Left forelimb (tissue), 1 donor: ENCODE measurements at places on chromosomes 1 and 21.

DNA sequence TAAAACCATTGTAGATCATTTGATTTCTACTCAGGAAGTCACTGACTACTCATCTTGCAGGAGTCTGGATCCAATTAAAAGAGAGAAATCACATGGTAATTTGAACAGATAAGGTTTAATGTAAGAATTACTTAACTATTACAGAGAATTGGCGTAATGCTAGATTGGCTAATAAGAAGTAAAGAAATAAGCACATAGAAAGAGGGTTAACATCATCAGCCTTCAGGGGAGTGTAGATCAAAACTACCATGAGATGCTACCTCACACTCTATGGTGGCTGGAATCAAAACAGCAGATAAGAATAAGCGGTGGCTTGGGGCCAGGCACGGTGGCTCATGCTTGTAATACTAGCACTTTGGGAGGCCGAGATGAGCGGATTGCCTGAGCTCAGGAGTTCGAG is 11.7 kb downstream of the ST3GAL3 start:
- no peak for DNase-seq

- no peak for DNase-seq
These were observed 10.8 kb downstream of the LRRC8D start for GRCh38 chr1:89831462-89832120.

DNA sequence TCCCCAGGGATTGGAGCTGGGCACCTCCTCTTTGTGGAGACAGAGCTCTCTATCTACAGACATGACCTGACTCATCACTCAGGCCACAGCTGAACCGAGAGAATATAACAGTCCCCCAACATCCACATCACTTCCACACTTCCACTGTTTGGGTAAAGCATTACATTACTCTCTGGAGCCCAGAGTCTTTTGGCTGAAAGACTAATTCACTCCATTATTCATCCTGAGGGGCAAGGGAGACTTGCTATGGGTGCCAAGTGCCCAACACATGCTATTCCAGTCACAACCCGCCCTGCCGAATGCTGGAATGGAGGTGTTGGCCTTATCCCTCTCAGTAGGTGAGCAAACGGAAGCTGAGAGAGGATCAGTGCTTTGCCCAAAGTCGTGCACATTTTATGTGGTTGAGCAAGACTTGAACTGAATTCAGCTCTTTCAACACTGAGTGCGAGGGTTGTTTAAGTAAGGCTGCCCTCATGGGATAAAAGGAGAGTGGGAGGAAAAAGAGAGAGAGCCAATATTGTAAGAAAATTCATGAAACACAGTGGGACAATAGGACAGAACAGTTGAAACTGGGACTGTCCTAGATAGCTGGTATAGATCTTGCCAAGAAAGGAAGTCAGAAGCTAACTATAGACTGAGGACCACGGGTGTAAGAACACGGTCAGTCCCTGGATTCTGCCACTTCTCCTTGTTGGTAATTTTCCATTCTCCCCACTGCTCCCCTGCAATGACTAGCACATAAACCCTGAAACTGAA is 13.5 kb upstream of the CHI3L1 start:
- DNase-seq: no peak

DNA sequence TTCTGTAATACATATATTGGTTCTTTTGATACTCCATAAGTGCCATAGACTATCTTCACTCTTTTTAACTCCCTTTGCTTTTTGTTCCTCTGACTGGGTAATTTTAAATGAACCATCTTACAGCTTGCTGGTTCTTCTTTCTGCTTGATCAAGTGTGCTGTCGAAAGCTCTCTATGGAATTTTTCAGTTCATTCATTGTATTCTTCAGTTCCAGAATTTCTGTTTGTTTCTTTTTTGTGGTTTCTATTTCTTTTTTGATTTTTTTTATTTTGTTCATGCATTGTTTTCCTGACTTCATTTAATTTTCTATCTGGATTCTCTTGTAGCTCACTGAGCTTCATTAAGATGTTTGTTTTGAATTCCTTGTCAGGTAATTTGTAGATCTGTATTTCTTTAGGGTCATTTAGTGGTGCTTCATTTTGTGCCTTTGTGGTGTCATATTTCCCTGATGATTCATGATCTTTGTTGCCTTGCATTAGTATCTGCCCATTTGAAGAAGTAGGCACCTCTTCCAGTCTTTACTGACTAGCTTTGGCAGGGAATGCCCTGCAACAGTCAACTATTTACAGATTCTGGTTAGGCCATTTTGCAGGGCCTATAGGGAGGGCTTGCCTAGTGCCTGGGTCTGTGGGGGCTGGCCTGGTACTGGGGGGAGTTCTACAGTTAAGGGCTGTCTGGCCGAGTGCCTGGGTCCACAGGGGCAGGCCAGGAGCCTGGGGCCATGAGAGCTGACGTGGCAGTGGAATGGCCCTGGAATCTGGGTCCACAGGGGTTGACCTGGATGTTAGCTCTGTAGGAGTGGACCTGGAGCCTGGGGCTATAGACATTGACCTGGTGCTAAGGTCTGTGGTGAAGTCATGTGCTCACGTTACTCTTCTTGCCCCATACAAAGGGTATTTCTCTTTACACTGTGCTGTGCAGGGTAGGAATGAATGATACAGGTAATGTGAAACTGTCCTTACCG is 89.7 kb downstream of the MAGI3 start:
- no peak for DNase-seq

DNA sequence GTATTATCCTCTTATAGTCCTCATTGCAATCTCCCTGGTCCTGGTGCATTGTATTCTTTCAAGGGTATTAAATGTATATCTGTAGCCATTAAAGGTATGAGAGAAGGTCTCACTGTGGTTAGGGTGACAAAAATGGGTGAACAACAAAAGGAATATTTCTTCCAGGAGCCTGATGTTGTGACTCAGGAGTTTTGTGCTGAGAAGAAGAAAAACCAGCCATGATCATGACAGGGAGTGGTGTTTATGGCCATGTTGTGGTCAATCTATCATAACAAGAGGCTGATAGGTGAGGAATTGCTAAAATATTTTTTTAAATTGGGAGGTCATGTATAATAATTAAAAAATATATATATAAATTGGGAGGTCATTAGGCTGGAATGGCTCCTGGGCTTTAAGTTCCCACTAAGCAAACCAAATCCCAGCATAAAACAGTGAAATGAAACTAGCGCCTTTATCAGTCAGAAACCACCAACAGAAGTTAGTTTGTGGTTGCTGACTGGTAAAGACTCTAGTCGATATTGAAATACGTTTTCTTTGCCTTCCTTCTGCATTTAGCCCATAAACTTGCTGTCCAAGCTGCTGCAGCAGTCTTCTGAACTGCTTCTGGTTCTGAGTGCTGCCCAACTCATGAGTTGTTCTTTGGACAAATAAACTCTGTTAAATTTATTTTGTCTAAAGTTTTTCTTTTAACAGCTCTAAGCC is 60.3 kb downstream of the TBX19 start:
- DNase-seq: no peak

- DNase-seq: no peak
These were observed 36.2 kb upstream of the CACHD1 start for GRCh38 chr1:64433747-64434146.

GRCh38 chr1:243270097-243270864 is 14.4 kb downstream of the SDCCAG8 start:
- DNase-seq: no peak

GRCh38 chr1:10471411-10472219 is 714 bp downstream of the DFFA start:
- DNase-seq: no peak

DNA sequence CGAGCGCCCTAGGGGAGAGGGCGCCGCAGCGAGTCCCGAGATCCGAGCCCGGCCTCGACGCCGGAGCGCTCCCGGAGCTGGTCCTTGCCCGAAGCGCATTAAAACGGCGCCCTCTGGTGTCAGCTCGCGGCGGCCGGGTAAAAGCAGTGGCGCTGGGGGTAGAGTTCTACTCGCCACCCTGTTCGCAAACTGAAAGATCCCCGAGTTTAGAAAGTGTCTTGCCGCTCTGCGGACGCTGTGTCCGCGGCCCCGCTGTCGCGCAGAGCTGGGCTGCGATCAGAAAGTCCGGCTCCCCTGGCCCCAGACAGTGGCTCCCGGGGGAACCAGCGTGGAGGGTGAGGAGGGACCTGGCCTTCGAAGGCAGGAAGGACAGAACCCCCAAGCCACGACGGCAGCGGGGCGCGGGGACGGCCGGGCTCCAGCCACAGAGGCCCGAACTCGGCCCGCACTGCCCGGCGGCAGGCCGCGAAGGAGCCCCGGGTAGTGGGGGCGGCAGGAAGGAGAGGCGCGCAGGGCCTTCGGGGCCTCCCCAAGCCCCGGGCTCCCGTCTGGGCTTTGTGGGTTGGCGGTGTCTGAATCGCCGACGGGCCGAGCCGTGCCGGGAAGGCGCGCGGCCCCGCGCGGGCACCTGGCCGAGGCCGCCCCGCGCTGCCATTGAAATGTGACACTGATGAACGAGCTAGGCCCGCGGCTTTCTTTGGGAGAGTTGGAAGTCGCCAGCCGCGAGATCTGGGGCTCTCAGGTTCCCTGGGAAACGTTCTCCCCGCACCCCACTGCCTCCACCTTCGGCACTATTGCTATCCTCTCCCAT is 39.1 kb upstream of the NFIA start:
- peak; percentile 91 for DNase-seq

DNA sequence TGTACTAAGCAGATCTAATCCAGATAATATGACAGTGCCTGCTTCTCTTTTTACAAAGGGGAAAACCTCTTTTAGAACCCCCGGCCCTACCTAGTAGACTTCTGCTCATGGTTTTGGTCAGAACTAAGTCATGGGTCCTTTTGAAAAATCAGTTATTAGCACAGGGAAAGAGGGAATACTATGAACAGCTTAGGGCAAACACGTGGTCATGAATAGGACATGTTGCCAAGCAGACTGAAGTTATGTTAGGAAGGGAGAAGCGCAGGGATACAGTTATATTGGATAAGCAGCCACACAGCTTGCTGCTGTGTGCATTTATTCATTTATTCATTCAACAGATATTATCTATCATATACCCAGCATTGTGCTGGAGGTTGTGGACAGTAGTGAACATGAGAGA is 25.3 kb upstream of the IGSF3 start:
- DNase-seq: no peak

DNA sequence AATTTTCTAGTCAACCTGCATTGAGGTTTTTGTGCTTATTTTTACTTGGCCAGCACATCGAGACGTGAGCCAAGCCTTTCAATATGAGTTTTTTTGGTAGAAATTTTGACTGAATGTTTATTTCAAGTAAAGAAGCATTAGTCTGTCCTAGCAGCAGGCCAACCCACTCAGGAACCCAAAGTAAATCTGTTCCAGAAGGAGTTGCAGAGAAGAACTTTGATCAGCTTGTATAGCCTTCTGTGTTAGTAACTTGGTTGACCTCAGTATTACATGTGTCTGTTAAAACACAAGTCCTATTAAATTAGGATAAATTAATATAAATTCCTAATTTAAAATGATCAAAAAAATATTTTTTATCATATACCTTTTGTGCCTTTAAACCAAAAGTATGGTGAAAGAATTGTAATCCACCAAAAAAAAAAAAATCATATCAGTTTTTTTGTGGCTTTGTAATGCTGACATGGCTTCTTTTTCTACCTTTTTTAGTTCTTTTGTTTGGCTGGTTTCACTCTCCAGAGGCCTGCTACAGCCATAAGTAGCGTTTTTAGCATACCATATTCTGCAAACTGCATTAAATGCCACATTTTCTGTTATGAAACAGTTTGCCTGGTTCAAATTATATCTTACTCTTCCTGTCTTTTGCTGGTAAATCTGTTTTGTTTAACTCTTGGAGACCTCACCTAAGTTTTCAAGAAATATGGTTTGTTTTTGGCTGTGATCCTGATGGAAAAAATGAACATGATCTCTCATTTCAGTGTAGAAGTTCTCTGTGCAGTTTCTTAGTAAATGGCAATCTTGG is 39.5 kb downstream of the ATF6 start:
- no peak for DNase-seq

DNA sequence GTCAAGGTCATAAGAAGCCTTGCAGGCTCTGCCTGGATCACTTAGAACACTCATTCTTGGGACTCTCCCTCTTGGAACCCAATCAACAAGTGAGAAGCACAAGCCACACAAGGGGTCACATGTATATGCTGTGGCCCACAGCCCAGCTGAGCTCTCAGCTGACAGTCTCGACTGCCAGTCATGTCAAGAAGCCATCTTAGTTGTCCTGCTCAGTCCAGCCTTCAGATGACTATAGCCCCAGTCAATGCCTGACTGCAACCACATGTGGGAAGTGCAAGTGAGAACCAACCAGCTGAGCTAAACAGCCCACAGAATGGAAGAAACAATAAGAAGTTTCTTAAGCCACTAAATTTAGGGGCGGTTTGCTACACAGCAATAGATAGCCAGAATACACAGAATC is 356.0 kb downstream of the KCNH1 start:
- DNase-seq: no peak

GRCh38 chr1:224497714-224498573 is 63.3 kb upstream of the WDR26 start:
- DNase-seq: peak; percentile 55
